ENCODE measurements at places on chromosomes 5 and 9.

GRCh38 chr5:178398901-178399700 is 166.5 kb upstream of the PHYKPL start:
- DNase-seq = no peak

GRCh38 chr5:139950436-139950835 is 92.7 kb downstream of the NRG2 start:
- DNase-seq = no peak

GRCh38 chr5:63916786-63917185 is 45.5 kb downstream of the HTR1A start:
- no peak for DNase-seq

DNA sequence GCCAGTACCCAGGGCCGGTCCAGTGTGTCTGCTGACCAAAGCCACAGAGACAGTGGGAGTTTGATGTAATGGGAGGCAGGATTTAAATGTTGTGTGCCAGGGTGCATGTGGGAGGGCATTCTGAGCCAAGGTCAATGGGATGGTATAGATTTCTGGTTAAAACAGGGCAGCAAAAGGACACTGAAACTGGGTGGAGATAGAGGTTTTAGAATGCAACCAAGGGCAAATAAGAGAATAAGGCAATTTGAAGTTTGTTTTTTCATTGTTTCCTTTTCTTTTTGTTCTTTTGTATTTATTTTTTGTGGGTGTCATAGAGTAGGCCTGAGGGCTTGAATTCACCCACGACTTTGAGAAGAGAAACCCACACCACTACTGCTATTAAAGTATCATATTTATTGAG is 65.5 kb upstream of the CLINT1 start:
- no peak for DNase-seq

DNA sequence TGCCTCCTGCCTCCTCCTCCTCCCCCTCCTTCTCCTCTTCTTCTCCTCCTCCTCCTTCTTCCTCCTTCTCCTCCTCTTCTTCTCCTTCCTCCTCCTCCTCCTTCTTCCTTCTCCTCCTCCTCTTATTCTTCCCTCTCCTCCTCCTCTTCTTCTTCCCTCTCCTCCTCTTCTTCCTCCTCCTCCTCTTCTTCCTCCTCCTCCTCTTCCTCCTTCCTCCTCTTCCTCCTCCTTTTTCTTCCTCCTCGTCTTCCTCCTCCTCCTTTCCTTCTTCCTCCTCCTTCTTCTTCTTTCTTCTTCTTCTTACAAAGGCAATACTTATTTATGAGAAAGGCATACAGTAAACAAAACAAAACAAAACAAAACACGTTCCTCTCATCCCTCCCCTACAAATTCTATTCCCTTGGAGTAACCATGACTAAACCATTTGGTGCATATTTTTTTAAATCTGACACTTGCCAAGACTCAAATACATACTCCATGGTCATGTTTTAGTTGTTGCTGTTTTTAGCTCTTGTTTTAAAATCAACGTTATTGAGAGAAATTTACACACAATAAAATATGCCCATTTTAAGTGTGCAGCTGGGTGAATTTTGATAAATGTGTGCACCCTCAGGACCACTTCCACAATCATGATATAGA is 135.6 kb downstream of the FOXD1 start:
- no peak for DNase-seq

GRCh38 chr5:138661991-138662434 is 86.8 kb upstream of the HSPA9 start:
- no peak for DNase-seq

- no peak for DNase-seq
Measured at GRCh38 chr5:147895864-147896263, 10.5 kb downstream of the C5orf46 start.

GRCh38 chr5:179820483-179821297 is at the start of gene SQSTM1:
Gene SQSTM1 (plus strand): TSS chr5:179820905. CDS start chr5:179820937, 32 bp downstream.
- DNase-seq = peak; percentile 50

Measured in stimulated activated CD8-positive, alpha-beta memory T cell treated with anti-CD3 and anti-CD28 coated beads, Interleukin-15, amount 100 ng/mL, for 4 hours (primary cell).